ENCODE measurements at places on chromosomes 6 and 20. TPM values are rescaled to one million over a fixed set of nuclear protein-coding genes. Genes with fewer than 3 reads are reported as not detected.
A peak's percentile ranks its signal among the peaks of the same experiment; 100 is the strongest.

The BPIFA3 gene
- not detected for total RNA-seq

The LY6G6D gene
- not detected for total RNA-seq

The RGS17 gene
- total RNA-seq = 2.3 TPM

The SPATA25 gene
- total RNA-seq = 4.4 TPM

The DLK2 gene
- not detected for total RNA-seq

The CPXM1 gene
- total RNA-seq = 74.7 TPM

The ARFGAP1 gene
- total RNA-seq = 222 TPM

- no peak overlapping the region for H3K27ac ChIP-seq
- no peaks in the 10 kb centered on the region for H3K27me3 ChIP-seq
- H3K4me1 ChIP-seq = no peaks in the 10 kb centered on the region
- H3K4me3 ChIP-seq = no peak overlapping the region
- no peak for DNase-seq
Measured at GRCh38 chr6:53566755-53567154, 21.9 kb upstream of the GCLC start.

- H3K36me3 ChIP-seq = peaks cover 16% of the 10 kb centered on the region
- H3K4me1 ChIP-seq = no peaks in the 10 kb centered on the region
- H3K27ac ChIP-seq = no peak overlapping the region
- no peak overlapping the region for H3K4me3 ChIP-seq
Measured at GRCh38 chr6:7255918-7256317, 57.1 kb downstream of the SSR1 start.

DNA sequence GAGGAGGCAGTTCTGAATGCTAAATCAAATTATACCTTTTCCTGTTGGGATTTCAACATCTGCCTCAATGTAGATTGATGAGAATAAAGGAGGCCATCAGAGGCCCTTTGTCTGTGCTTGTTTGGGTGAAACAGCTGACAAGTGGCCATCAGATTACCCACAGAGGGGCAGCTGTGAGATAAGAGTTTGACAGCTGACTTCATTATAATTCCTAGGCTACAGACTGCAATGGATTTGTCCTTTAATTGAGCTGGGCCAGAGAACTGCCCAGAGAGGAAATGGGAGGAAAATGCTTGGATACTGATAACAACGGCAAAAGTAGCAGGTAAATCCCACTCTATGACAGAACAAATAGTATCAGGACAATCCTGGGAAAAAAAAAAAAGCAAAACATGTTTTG lies 649.4 kb downstream of the HDGFL1 start:
- peaks cover 9% of the 10 kb centered on the region for H3K4me1 ChIP-seq
- H3K36me3 ChIP-seq = no peaks in the 10 kb centered on the region
- H3K4me3 ChIP-seq = peak overlapping the region; percentile 29
- DNase-seq = peak; percentile 79
- H3K27me3 ChIP-seq = no peaks in the 10 kb centered on the region

DNA sequence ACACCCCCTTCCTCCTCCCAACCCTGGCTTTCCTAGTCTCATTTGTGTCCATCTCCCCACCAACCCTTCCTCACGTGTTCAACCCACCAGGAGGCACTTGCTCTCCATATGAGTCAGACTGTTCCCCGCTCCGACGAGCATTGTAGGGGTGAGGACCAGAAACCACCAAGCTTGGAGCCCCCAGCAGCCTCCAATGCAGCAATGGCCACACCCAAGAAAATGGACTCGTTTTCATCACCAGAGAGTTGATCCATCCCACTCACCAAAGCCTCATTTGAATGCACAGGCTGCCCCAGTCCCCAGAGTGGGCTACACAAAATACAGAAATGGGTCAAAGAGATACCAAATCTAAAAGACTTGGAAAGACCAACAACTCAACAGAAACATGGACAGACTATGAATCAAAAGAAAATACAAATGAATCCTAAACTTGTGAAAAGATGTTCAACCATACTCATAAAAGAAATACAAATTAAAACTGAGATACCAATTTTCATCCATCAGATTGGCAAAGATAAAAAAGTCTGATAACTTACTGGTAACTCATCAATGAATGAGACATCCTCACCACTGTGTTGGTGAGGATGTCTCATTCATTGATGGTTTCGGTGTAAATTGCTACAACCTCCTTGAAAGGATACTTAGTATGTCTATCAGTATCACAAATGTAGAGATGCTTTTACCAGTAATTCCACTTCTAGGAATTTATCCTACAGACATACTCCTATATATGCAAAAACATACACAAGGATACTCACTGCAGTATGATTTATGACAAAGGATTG lies 68.1 kb downstream of the TRERF1 start:
- no peak overlapping the region for H3K27ac ChIP-seq
- H3K4me1 ChIP-seq = no peaks in the 10 kb centered on the region
- H3K4me3 ChIP-seq = no peak overlapping the region
- H3K27me3 ChIP-seq = no peaks in the 10 kb centered on the region
- H3K36me3 ChIP-seq = no peaks in the 10 kb centered on the region

DNA sequence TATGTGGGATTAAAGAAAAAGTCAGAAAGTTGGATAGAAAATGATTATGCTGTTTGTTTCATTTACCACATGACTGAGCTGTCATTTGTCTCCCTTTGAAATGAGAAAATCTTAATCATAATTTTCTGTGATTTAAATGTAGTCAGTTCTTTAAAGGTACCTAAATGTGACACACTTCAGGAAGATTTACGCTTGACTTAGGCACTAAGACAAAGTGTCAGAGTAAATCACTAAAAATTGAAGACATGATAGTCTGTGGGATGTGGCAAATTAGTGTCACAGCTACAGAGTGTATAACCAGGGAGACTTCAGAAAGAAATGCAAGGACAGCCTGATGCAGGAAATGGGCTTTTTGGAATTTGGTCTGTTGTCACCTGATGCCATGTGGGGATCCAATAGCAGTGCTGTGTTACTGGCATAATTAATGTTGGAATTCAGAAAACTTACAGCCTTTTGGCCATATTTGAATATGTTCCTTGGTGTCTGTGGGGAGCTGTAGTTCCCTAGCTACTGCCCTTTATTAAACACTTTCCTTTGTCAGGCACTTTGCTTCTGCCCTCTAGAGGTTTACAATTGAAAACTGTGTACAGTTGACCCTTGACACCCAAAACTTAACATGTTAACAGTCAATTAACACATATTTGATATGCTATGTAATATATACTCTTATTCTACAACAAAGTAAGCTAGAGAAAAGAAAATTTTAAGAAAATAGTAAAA lies 493.8 kb downstream of the UTRN start:
- DNase-seq = no peak
- peaks cover 18% of the 10 kb centered on the region for H3K36me3 ChIP-seq

- no peaks in the 10 kb centered on the region for H3K36me3 ChIP-seq
- H3K27ac ChIP-seq = no peak overlapping the region
- H3K4me3 ChIP-seq = no peak overlapping the region
- H3K27me3 ChIP-seq = no peaks in the 10 kb centered on the region
Measured at GRCh38 chr6:136945711-136946121, 23.6 kb downstream of the SLC35D3 start.

- no peak overlapping the region for H3K4me3 ChIP-seq
- peaks cover 22% of the 10 kb centered on the region for H3K4me1 ChIP-seq
- H3K36me3 ChIP-seq = no peaks in the 10 kb centered on the region
Measured at GRCh38 chr6:24924580-24925356, 11.0 kb downstream of the RIPOR2 start.

GRCh38 chr6:167588920-167589614 lies 237.6 kb upstream of the AFDN start:
- no peaks in the 10 kb centered on the region for H3K27me3 ChIP-seq
- H3K27ac ChIP-seq = peak overlapping the region; percentile 86
- H3K4me1 ChIP-seq = no peaks in the 10 kb centered on the region
- DNase-seq = peak; percentile 36
- H3K36me3 ChIP-seq = no peaks in the 10 kb centered on the region

DNA sequence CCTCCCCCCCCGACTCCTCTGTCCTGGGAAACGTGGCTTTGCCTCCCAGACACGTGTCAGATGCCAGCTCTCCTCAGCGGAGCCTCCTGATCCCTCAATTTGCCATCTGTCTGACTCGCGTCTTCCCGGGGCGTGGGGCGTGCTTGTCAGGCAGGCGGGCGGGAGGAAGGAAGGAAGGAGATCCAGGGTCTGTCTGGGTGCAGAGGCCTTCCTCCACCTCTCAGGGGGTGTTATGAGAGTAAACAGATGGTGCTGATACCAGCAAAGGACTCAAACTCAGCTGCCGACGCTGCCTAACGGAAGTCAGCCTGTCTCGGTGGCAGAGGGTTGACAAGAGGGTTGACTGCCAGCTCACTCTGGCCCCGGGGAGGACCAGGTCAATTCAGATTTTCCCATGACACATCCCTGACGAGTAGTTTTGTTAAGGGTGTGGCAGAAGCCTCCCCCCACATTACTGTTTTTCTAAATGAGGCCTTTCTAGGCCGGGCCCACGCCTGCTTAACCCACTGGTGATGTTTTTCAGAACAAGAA lies 17.0 kb downstream of the UQCC2 start:
- peaks cover 6% of the 10 kb centered on the region for H3K4me1 ChIP-seq
- H3K4me3 ChIP-seq = no peak overlapping the region
- no peak overlapping the region for H3K27ac ChIP-seq
- peaks cover 55% of the 10 kb centered on the region for H3K36me3 ChIP-seq

- DNase-seq = no peak
- no peak overlapping the region for H3K27ac ChIP-seq
- no peaks in the 10 kb centered on the region for H3K4me1 ChIP-seq
- no peak overlapping the region for H3K4me3 ChIP-seq
- H3K36me3 ChIP-seq = peaks cover 59% of the 10 kb centered on the region
Measured at GRCh38 chr20:23396950-23397627, 24.2 kb downstream of the NAPB start.

DNA sequence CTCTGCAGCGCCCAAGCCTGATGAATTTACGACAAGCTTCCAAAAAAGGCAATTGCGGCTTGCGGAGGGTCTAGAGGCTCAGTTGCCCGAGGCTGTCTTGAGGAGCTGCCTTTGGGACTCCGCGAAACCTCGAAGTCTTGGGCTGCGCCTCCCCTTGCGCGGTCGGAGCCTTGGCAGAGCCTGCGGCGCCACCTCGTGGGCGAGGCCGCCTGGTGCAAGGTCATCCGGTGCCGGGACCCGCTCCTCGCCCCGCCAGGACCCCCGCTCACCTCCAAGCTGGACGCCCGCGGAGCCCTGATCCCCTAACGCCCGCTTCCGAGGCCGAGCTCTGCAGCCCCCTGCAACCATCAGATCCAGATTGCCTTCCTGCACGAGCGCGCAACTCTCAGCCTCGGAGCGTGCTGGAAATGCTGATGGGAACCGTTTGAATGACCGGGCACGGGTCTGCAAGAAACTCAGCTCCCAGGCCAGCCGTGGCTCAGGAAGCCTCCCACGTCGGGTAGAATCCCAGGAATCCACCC lies 14.9 kb upstream of the FAM210B start:
- H3K27ac ChIP-seq = no peak overlapping the region
- peak overlapping the region; percentile 47 for H3K4me3 ChIP-seq
- peaks cover 27% of the 10 kb centered on the region for H3K27me3 ChIP-seq
- H3K4me1 ChIP-seq = no peaks in the 10 kb centered on the region
- peak; percentile 95 for DNase-seq

DNA sequence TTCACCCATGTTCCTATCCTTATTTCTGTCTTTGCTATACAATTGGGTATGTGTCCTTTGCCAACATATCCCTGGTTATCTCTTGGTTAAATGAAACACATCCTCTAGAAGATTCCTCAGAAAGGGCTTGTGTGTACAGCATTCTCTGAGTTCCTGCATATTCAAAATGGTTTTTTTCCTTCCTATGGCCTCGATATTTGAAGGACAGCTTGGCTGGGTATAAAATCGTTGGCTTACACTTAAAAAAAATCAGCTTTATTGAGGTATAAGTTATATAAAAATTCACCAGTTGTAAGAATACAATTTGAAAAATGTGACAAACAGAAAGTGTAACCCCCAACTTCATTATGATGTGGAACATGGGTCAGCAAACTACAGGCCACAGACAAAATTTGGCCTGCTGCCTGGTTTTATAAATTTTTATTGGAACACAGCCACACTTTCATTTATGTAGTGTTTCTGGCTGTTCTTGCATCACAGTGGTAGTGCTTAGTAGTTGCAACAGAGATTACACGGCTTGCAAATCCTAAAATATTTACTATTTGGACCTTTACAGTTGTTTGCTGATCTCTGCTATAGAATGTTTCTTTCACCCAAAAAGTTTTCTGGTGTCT lies 16.7 kb downstream of the PCMT1 start:
- DNase-seq = no peak
- H3K4me1 ChIP-seq = no peaks in the 10 kb centered on the region
- peaks cover 44% of the 10 kb centered on the region for H3K36me3 ChIP-seq
- H3K4me3 ChIP-seq = no peak overlapping the region

- H3K27ac ChIP-seq = no peak overlapping the region
- no peak overlapping the region for H3K4me3 ChIP-seq
- no peaks in the 10 kb centered on the region for H3K27me3 ChIP-seq
- H3K4me1 ChIP-seq = peaks cover 2% of the 10 kb centered on the region
Measured at GRCh38 chr20:50071039-50071888, 41.7 kb downstream of the UBE2V1 start.

GRCh38 chr6:134111726-134112125 lies 59.3 kb upstream of the SLC2A12 start:
- no peaks in the 10 kb centered on the region for H3K27me3 ChIP-seq
- no peaks in the 10 kb centered on the region for H3K4me1 ChIP-seq
- no peaks in the 10 kb centered on the region for H3K36me3 ChIP-seq
- H3K4me3 ChIP-seq = no peak overlapping the region
- H3K27ac ChIP-seq = no peak overlapping the region

- no peak overlapping the region for H3K27ac ChIP-seq
- H3K27me3 ChIP-seq = no peaks in the 10 kb centered on the region
- no peaks in the 10 kb centered on the region for H3K36me3 ChIP-seq
- no peak overlapping the region for H3K4me3 ChIP-seq
- no peak for DNase-seq
Measured at GRCh38 chr6:108598305-108598863, 37.7 kb downstream of the FOXO3 start.

- H3K4me3 ChIP-seq = no peak overlapping the region
- no peak overlapping the region for H3K27ac ChIP-seq
Measured at GRCh38 chr20:33460711-33461110, 17.1 kb upstream of the SNTA1 start.

DNA sequence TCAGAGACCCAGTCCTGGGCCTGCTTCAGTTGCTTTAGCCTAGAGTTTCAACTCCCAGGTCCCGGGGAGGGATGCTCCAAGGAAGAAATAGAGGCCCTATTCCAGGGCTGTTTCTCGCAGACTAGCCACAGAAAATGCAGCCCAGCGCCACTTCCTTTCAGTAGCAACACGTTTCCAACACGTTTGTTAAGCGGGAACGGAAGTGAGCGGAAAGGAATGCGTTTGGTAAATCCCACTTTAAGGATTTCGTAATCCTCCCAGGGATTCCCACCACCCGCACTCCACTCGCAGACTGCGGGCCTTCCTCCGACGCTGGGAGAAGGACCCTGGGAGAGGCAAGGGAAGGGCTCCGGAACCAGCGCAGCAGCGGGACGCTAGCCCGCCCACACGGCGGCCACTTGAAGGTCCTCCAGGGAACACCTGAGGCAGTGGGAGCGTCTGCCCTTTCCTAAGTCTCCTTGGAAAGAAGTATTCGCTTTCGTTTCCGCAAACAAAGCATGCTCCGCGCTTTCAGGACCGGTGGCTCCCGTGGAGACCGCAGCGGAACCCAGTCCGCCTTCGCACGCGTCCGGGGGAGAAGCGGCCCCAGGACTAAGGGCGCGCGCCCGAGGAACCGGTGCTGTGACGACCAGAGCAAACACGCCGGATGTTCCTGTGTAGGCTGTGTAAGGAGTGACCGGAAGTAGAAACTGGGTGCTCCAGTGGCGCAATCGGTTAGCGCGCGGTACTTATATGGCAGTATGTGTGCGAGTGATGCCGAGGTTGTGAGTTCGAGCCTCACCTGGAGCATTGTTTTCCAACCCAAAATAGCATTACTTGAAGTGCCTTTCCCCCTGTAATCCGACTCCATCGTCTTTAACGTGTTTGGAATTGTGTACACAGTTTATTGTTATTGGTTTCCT lies 227.6 kb upstream of the PRSS16 start:
- no peaks in the 10 kb centered on the region for H3K4me1 ChIP-seq
- no peaks in the 10 kb centered on the region for H3K27me3 ChIP-seq
- peak; percentile 94 for DNase-seq
- peak overlapping the region; percentile 45 for H3K27ac ChIP-seq
